Motor neuron (in vitro differentiated cells): ENCODE measurements at places on chromosomes 5 and 9.

DNA sequence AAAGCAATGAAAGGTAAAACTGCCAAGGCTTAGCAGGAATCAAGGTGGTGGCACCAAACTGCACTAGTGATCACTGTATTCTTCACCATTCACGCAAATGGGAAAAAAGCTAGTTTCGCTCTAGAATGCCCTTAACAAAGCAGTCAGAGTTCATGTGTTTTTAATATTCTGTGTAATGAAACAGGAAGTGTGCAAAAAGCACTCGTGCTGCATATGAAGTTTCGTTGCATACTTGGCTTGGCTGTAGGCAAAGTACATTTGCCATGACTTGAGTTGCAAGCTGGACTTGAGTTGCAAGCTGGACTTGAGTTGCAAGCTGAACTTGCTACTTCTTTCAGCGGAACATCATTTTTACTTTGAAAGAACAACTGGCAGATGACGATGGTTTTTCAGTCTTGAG, 55.4 kb downstream of the FOXI1 start:
- no peak for ATAC-seq

DNA sequence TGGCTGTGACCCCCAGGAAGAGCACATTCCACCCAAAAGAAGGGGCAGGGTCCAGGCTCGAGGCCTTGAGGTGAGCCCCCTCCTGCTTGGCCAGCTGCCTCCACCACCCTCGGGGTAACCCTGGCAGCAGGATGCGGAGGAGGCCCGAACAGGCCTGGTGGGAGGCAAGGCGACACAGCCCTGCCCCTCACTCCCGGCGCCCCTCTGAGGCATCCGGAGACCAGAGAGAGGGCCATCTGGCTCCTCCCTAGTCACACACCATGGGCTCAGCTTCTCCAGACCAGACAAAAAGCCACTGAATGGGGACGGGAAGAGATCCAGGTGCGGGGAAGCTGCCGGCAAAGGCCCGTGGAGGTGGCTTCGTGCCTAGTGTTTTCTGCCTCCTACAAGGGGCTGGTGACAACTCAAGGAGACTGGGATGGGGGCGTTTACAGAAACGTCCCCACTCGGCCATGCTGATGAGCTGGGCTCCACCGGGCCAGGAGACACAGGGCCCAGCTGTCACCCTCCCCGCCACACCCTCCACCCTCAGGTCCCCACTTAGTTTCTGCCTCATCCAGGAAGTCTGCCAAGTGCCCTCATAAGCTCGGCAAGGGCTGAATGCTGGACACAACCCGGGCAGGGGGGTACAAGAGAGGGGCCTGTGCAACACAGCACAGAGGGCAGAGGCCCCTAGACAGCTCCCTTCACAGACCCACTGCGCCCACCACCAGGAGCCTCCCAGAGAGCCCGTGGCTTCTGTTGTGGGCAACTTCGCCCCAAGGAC, 41.9 kb downstream of the NACC2 start:
- peak; percentile 3 for ATAC-seq

GRCh38 chr9:121604242-121604641, 47.2 kb upstream of the DAB2IP start:
- ATAC-seq = peak; percentile 60

DNA sequence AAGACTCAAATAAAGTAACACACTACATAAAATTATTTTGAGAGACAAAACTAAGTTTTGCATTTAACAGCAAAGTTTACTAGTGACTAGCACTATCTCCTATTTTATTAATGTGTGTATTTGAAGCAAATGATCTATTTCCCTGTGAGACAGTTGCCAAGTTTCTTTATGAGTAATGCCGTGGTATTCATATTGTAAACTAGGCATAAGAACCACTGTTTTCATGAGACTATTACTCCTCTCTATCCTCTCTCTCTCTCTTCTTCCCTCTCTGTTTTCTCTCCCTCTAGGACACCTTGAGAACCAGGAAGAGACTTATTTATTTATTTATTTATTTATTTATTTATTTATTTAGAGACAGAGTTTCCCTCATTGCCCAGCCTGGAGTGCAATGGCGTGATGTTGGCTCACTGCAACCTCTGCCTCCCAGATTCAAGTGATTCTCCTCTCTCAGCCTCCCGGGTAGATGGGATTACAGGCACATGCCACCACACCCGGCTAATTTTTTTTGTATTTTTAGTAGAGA, 61.1 kb downstream of the MLANA start:
- no peak for ATAC-seq

GRCh38 chr5:162990063-162990462, 447.3 kb upstream of the CCNG1 start:
- ATAC-seq = no peak

DNA sequence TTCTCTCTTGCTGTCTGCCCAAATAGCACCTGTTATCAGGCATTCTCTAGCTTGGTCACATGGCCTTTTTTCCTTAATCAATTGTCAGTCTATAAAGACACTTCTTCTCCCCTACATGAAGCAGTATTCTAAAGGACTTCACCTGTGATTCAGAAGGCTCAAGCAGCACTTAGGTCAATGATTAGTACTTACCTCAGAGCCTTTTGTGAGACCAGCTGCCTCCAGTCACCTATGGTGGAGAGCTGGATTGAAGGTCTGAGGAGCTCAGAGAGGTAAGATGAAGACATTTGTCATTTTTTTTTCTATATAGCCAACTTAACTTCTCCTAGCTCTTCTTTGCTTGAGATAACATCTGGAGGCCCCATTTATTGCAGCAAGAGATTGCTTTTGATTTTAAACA, 278.3 kb upstream of the PCSK5 start:
- ATAC-seq = no peak

GRCh38 chr9:113238202-113238858, 17.0 kb downstream of the SLC31A1 start:
- no peak for ATAC-seq

DNA sequence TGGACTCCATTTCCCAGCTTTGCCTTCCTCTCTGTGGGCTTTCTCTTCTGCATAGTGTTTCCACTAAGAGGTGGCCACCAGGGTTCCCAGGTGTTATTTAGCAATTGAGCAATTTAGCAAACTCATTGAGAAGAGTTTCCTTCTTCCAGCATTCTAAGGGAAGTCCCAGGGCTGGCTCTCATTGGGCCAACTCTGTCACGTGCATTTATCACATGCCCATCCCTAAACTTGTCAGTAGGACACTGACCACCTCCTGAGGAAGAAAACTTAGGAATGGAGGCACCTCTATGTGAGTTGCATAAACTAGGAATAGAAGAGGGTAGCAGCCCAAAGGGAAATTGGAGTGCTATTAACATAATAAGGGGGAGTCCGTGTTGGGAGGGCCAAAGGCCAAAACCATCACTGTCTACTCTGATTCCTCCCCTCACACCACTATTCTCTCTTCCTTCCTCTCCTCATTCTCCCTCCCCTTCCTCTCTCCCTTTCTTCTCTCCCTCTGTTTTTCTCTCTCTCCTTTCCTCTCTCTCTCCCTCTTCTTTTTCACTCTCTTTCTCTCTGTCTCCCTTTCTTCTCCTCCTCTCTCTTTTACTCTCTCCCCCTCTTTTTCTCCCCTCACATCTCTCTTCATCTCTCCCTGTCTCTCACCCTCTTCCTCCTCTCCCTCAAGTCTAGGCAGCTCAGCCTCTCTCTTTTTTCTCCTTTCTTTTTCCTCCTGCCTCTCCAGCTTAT, 213.4 kb downstream of the PALM2AKAP2 start:
- no peak for ATAC-seq

GRCh38 chr9:33458444-33458843, 11.1 kb upstream of the AQP3 start:
- no peak for ATAC-seq

DNA sequence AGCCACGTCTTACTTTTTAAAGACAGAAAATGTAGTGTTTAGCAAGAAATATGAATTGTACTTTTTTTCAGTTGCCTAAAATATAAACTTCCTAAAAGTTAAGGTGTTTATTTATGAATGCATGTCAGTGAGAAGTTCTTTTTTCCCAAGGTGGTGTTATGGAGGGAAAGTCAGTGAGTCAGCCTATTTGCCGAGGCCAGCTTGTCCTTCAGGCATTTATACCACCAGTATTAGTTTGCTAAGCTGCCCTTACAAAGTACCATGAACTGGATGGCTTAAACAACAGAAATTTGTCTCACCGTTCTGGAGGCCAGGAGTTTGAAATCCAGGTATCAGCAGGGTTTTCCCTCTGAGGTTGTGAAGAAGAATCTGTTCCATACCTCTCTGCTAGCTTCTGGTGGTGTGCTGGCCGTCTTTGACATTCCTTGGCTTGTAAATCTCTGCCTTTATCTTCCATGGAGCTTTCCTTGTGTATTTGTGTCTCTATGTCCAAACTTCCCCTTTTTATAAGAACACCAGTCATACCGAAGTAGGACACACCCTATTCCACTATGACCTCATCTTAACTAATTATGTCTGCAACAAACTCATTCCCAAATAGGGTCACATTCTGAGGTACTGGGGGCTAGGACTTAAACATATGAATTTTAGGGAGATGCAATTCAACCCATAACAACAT, 38.4 kb downstream of the PRKACG start:
- no peak for ATAC-seq

- ATAC-seq = no peak
Observed at GRCh38 chr9:1982074-1982473, 33.1 kb upstream of the SMARCA2 start.

DNA sequence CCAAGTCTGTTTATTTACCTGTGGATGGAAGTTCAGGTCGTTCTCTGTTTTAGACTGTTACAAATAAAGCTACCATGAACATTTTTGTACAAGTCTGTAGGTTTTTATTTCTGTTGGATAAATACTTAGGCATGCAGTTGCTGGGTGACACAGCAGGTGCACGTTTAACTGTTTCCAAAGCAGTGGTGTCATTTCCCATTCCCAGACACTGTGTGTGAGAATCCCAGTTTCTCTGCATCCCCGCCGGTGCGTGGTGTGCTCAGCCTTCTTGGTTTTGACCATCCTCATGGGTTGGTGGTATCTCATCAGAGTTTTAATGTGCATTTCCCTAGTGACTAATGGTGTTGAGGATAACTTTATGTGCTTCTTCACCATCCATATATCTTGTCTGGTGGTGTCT, 27.2 kb downstream of the AHRR start:
- no peak for ATAC-seq

GRCh38 chr5:61069150-61069549, 93.1 kb downstream of the SMIM15 start:
- no peak for ATAC-seq

DNA sequence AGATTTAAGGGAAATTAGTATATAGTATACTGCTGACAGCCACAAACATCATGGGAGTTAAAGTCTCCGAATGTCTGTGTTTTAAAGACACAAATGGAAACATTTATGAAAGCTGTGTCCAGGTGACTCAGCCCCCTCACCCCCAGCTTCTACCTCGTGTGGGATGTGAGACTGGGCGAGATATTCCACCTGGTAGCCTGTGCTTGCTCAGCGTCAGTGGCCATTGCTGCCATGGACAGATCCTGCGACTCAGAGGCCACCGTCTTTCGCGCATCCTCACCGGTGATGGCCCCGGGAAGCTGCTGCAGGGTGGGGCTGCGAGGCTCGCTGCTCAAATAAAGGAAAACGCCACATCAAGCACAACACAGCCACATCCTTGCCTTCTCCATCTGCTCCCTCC, 31.2 kb upstream of the EXOC3 start:
- ATAC-seq = no peak

DNA sequence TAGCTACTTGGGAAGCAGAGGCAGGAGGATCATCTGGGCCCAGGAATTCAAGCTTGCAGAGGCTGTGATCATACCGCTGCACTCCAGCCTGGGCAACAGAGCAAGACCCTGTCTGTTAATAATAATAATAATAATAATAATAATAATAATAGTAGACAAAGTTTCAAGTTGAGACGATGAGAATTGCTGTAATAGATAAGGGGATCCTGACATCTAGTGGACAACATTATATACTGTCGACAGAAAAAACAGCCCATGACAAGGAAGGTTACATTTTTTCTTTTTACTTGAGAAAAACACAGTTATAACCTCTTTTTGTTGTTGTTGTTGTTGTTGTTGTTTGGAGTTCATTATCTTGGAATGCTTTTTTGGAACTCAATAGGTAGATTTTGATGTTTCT, 35.3 kb downstream of the NDFIP1 start:
- ATAC-seq = no peak

DNA sequence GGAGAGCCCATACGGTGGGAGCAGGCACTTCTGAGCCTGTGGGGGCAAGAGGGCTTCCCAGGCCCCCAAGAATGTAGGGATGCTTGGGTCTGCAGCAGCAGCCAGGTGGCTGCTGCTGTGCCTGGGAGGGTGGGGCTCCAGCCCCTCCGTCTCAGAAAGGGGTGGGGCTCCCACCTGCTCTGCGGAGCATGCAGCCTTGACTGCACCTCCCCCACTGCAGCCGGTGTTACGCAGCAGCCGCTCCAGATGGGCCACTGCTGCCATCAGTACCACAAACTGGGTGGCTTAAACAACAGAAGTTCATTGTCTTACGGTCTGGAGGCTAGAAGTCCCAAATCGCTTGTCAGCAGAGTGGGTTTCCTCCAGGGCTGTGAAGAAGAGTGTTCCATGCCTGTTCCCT, 365.5 kb downstream of the TMEM38B start:
- ATAC-seq = no peak

DNA sequence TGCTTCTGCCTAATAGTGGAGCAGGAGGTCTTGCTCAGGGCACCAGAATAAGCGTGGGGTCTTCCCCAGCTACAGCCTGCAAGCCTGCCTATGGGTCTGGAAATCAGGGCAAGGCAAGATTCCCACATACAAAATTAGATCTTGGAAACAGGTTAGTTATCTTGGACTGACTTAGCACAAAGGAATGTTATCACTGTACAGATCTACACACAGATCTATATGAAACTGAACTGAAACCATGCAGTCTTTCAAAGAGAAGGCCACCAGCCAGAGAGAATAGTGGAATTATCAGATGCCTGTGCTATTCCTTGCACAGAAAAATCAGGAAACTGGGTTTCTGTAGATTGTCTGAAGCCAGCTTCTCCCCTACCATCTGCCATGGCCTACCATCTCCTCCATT, 585.7 kb downstream of the ACTL7B start:
- no peak for ATAC-seq

DNA sequence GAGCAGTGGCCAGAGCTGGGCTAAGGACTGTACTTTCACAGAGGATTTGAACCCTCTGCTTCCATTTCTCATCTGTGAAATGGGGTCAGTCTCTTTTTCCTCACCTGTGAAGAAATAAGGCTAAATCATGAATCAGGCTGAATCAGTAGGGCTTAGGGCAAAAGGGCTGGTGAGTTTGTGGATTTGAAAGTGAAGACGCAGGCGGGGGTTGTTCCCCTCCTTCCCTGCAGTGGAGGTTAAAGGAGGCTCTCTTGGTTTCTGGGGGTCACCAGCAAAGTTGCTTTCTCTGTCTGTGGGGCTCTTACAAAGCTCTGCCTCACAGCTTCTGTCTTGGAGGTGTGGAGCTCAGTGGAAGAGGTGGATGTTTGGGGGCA, 17.6 kb upstream of the NDST1 start:
- ATAC-seq = no peak

- peak; percentile 22 for ATAC-seq
Observed at GRCh38 chr9:80954521-80954920, 734.8 kb downstream of the TLE1 start.

DNA sequence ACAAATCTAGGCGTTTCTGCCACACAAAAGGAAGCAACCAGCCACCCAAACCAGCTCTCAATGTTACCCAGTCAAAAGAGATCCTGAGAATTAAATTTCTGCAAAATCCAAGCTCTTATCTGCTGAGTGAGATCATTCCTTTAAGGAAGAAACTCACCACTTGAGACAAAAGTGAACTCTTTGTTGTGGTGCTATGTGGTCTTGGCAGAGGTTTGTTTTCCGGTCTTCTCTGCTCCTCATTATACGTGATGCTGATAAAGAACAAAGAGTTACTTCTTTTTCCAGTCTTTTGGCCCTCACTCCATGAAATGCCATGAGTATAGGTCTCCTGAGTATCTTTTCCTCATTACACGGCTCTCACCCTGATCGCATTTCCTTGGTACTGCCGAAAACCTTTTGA, 82.1 kb downstream of the PRKACG start:
- ATAC-seq = no peak
